ENCODE measurements at places on chromosomes 7 and 10. TPM values are rescaled to one million over a fixed set of nuclear protein-coding genes. Genes with fewer than 3 reads are reported as not detected.

DNA sequence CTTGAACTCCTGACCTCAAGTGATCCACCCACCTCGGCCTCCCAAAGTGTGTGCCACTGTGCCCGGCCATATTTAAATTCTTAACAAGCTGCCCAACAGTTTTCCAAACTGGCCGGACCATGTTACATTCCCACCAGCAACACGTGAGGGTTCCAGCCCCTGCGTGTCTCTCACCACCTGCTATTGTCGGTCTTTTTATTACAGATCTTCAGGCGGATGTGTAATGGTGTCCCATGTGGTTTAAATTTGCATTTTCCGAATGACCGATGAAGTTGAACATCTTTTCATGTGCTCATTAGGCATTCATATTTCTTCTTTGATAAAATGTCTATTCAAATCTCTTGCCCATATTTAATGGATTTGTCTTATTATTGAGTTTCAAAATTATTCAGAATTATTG is 11.5 kb downstream of the ELFN1 start:
- DNase-seq: no peak

- DNase-seq: no peak
Measured at GRCh38 chr10:31112961-31113360, 81.3 kb upstream of the ZNF438 start.

DNA sequence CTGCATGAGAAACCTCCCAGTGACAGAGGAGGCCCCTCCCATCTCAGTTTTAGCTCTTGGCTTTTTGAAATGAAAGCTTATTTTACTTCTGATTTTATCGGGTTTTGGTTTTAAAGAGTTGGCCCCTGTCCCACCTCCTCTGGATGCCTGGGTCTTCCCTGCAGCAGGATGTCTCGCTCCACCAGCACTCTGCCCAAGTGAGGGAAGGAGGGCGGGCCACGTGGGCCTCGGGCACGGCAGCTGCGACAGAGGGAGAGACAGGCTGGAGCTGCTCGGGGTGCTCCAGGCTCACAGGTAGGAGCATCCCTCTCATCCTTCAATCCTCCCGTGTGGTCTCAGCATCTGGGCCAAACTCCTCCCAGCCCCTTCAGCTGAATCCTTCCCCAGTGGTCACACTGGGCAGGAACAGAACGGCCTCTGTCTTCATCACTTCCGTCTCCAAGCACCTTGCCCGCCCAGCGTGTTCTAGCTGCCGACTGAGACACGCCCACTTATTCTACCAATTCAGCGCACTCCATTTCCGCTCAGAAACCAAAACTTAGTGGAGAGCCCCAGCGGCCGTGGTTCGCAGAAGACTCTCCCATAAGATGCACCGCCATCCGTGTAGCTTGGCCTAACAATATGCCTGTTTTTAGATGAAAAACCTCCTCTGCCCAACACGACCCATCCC is 222.9 kb downstream of the GLRX3 start:
- no peak for DNase-seq

GRCh38 chr10:106874604-106874889 is 290.0 kb downstream of the SORCS1 start:
- no peak for DNase-seq

- DNase-seq: no peak
Measured at GRCh38 chr7:9391221-9391620, 957.8 kb downstream of the NXPH1 start.

- no peak for DNase-seq
Measured at GRCh38 chr7:130352194-130353074, 7.8 kb downstream of the CPA5 start.

The ZNF503 gene
- total RNA-seq: 0.30 TPM

The PPP1R3A gene
- not detected for total RNA-seq

The PRPS1L1 gene
- total RNA-seq: not detected

The SAMD9L gene
- total RNA-seq: 8.1 TPM

The NOBOX gene
- total RNA-seq: not detected

The LIPJ gene
- total RNA-seq: not detected

DNA sequence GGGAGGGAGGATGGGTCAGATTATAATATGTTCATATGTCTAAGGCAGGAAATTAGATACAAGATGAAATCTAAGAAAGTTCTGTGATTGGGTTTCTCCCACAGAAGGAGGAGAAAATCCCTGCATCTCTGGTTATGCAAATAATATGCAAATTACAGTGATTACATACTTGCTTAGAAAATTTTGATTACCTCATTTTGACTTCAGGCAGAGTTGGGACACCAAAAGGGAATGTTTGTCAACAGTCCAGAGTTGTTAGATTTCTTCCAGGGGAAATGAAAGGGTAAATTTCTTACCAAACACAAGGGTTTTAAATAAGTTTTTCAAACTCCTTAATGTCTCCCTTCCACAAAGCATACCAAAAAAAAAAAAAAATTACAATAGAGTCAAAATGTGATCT is 101.4 kb upstream of the STEAP1B start:
- DNase-seq: no peak

DNA sequence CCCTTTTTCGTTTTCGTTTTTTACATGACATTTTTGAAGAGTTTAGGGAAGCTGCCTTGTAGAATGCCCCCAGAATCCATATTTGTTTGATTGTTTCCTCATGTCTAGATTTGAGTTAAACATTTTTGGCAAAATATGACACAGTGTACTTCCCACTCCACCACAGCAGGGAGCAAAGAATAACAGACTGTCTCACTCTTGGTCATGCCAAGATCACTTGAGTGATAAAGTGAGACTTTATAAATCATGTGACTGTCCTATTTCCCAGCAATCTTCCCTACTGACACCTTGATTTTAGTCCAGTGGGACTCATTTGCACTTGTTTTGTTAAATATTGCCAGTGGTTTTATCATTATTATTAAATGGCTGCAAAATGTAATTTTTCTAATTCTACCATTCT is 44.4 kb upstream of the USP6NL start:
- no peak for DNase-seq

GRCh38 chr7:1645071-1645409 is 25.0 kb upstream of the ELFN1 start:
- no peak for DNase-seq

The SYCE1 gene
- 0.11 TPM for total RNA-seq

GRCh38 chr10:121998462-121998861 is 9.5 kb downstream of the TACC2 start:
- DNase-seq: no peak

The SEMA3E gene
- not detected for total RNA-seq

DNA sequence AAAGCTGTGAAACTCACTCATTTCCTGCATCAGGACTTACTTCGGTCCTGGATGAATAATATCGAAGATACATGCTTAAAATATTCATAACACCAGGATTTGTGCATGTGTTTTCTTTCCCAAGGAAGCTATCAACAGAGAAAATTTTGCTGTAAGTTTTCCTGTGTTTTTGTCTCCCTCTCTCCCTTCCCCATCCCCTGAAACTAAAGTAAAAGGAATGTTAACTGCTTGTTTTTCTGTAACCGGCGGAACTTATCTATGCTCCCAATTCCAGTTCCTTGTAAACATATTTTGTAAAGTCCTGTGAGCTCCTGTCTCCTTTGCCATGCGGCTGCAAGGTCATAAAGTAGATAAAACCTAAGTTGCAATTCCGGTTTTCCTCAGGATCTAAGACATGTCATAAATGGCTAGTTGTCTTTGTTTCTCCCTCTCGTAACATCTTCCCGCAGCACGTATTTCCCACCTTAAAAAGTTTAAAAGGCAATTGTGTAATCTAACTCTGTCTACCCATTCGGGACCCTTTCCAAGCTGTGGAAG is 79.0 kb upstream of the POM121L12 start:
- DNase-seq: no peak

- DNase-seq: no peak
Measured at GRCh38 chr10:43981232-43981631, 332.6 kb upstream of the ZNF32 start.

The ADAM12 gene
- total RNA-seq: 0.34 TPM

GRCh38 chr10:132187430-132188138 is 836 bp downstream of the DPYSL4 start:
- DNase-seq: no peak
